ENCODE measurements at places on chromosomes 5 and 9.

- DNase-seq: no peak
Observed at GRCh38 chr9:95316794-95317118, 753 bp downstream of the FANCC start.

GRCh38 chr9:3971391-3972082 lies 328.3 kb downstream of the GLIS3 start:
- DNase-seq: no peak

DNA sequence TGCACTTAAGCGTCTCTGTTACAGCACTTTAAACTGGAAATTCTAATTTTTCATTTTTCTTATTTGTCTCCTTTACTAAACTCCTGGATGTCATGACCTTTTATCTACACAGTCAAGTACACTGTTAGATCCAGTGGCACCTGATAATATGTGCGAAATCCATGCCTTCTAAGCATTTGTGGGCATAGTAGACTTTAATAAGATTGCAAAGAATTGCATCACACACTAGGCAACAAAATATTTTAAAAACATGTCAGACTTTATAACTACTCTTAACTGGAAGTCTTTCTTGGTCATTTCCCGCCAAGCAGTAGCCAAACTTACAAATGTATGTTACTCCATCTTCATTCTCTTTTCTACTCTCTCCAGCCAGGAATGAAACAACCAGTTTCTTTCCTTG lies 5.0 kb upstream of the SPINK1 start:
- DNase-seq: no peak

DNA sequence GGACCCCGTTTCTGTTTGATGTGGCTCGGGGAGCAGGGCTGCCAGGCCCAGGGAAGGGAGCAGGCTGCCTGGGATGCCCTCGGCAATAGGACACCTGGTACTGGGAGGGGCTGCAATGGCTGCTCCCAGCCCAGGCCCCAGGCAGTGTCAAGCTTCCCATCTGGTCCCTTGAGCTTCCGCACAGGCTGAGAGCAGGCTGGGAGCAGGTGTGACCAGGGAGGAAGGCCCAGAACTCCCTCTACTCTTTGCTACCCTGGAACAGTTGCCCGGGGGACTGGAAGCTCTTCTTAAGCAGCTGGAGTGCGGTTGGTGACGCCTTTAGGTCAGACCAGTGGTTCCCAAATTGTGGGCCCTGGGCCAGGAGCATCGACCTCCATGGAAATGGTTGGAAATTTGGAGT lies 186.9 kb downstream of the GADD45G start:
- DNase-seq: no peak

GRCh38 chr5:128498844-128499455 lies 39.1 kb downstream of the FBN2 start:
- DNase-seq: no peak

- no peak for DNase-seq
Observed at GRCh38 chr5:135831439-135831838, 3.0 kb upstream of the SLC25A48 start.

GRCh38 chr9:90523958-90524357 lies 118.7 kb downstream of the DIRAS2 start:
- no peak for DNase-seq

DNA sequence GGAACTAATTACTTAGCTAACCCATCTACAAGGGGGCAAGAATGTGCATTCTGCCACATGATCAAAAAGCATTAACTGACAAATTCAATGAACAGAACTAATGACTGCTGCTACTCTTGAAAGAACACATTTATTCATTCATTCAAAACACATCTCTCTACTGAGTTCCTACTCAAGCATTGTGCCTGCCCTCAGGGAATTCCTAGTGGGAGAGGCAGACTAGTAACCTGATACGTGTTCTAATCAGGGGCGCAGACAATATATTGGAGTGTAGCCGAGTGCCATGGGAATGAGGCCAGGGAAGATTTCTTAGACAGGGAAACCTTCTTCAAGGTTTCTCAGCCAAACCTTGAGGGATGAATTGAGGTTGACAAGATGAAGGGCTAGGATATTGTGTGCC lies 56.7 kb upstream of the PAPPA start:
- no peak for DNase-seq

DNA sequence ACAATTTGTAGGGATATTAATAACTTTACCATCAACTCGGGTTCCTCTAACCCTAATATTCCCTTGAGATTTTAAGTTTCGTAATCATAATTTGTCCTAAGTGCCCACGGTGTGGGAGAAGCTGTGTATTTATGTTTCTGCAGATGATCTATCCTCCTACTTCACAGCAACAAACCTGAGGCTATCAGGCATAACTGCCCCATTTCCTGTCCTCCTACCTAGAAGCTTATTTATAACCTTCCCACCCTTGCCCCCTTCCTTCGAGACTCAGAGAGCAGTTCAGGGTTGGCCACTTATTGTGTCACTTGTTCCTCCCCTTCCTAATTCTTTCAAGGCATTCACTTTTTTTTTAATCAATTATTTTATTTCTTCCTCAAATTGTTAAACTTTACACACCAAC lies 29.6 kb upstream of the LCP2 start:
- no peak for DNase-seq

DNA sequence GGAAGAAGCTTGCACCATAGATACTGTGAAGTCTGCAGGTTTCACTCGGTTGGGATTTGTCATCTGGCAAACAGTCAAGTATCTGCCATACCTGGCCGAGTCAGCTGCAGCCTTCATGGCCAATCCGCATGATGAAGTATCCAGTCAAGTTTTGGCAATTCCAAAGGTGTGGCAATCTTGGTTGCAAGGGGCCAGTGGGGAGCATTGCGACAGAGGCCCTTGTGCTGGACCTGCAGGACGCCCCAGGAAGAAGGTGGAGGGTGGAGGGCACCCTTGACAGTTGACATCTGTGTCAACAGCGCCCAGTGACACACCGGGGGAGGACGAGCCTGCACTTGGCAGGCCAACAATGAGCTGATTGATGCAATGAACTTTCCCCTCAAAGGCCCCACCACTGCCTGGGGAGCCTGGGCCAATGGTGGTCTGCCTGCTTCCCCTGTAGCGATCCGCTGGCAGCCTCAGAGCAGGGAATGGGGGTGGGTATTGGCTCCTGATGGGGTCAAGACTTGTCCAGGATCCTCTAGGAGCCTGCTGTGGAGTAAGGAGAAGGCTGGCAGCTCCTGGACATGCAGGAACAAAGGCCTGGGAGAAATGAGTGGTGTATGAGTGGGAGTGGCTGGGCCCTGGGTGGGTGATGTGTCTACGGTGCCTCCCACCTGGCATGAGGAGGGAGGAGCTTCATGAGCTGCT lies 122.8 kb upstream of the PITX1 start:
- no peak for DNase-seq

DNA sequence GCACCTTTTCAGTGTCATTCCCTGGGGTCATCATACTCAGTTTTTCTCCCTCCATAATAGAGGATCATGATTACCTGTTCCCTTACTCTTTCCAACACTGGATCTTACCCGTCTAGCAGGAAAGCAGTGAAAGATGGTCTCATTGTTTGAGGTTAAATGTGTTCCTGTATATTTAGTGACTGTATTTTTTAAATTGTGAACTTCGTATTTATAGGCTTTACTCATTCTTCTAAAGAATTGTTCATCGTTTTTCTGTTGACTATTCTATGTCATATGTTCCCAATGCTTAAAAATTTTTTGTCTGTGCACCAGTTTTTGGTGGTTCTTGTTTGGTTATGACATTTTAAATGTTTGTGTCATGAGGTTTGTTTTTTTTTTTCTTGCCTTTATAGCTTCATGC lies 204.8 kb upstream of the OTULINL start:
- DNase-seq: no peak

DNA sequence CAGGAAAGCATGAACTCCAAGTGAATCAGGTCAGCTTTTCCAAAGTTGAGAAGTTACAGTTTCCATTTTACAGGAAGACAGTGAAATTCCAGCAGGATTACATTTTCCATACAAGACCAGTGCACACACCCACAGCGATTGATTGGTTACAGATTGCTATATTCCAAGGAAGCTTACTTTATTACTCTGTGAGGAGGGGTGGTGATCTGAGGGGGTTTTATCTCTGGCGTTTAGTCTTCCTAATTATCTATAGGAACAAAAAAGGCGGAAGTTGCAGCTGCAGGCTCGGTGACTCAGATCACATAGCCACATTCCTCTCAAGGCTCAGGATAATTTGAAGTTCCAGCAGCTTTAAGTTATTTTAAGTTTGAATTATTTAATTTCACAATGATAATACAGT lies 450.4 kb upstream of the NMUR2 start:
- DNase-seq: no peak

GRCh38 chr5:149210968-149211490 lies 60.6 kb upstream of the AFAP1L1 start:
- no peak for DNase-seq

GRCh38 chr5:22053195-22053594 lies 799.9 kb downstream of the CDH12 start:
- DNase-seq: no peak

DNA sequence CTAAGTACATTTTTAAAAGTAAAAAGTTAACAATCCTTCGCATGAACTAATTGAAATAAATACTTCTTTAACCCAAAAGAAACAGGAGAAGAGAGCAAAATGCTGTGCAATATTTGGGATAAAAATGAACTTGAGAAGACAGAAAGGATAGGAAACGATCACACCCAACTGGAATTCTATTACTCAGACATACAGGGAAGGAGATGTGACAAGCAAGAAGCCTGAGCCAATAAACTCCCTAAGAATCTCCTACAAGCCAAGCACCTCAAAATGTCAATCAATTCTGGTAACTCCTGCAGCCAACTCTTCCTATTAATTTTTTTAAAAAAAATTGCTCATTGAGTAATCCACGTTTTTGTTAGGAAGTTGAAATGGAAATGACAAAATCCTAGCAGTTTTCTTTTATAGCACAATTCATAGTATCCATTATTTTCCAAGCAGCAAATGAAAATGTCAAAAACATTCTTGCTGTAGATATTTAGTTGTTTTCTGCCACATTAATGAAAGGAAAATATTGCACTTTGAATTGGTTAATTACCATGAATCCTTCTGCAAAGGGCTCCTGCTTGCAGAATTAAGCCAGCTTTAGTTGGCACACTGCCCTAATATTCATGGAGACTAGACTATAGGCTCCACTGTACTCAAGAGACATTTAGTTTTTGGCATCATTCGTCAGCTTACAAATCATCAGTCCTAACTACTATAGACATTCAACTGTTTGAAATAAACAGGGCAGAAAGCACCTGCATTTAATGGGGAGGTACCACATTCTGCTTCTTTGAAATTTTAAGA lies 89.0 kb downstream of the RFX3 start:
- no peak for DNase-seq

DNA sequence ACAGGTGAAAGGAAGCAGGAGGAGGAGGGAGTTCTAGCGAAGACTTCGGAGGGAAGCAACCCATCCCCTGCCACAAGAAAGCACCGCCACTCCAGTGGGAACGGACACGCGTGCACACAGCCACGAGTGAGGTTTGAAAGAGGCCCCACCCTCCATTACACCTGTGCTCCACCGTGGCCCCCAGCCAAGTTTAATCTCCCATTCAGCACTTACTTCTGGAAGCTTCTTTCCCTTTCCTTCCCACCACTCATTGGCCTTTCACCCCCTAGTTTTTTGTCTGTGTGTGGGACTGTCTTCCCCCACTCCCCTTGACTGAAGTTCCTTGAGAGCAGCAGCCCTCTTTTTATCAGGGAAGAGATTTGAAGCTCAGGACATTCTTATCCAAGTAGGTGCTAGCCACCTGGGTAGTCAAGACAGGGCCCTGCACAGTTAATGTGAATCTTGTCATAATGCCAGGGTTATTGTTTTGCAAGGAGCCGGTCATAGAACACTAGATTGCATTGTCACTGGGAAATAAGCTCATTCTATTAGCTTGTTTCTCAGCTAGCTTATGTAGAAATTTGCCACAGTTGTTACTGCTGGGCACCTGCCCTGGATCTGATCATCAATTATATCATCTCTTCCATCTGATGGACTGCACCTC lies 256.0 kb downstream of the DOCK8 start:
- DNase-seq: no peak

DNA sequence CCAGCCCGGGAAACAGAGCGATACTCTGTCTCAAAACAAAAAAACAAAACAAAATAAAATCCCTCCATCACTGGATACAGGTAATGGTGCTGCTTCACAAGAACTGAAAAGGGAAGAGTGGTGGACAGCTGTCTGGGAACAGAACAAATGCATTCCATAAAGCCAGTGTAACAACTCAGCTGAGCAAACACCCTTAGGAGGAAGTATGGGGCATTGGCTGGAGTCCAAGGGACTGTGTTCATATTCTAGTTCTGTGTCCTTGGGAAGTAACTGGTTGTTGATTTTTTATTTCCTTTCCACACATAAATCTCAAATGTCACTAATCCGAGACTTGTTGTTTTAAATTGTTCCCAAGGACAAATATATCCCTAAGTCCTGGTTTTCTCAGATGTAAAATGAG lies 38.3 kb downstream of the HTR1A start:
- DNase-seq: no peak

GRCh38 chr5:35877655-35878054 lies 21.0 kb downstream of the IL7R start:
- DNase-seq: no peak

DNA sequence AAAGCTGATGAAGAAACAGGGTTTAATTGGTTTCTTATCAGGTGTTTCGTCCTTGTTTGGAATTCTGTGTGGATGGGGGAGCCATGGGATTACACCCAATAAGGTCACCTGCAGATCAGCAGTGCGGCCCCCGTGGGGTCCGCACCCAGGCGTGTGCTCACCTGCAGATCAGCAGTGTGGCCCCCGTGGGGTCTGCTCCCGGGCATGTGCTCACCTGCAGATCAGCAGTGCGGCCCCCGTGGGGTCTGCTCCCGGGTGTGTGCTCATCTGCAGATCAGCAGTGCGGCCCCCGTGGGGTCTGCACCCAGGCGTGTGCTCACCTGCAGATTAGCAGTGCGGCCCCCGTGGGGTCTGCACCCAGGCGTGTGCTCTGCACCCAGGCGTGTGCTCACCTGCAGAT lies 41.7 kb upstream of the CEP72 start:
- DNase-seq: no peak

GRCh38 chr5:2134543-2135292 lies 252.0 kb upstream of the IRX4 start:
- no peak for DNase-seq

DNA sequence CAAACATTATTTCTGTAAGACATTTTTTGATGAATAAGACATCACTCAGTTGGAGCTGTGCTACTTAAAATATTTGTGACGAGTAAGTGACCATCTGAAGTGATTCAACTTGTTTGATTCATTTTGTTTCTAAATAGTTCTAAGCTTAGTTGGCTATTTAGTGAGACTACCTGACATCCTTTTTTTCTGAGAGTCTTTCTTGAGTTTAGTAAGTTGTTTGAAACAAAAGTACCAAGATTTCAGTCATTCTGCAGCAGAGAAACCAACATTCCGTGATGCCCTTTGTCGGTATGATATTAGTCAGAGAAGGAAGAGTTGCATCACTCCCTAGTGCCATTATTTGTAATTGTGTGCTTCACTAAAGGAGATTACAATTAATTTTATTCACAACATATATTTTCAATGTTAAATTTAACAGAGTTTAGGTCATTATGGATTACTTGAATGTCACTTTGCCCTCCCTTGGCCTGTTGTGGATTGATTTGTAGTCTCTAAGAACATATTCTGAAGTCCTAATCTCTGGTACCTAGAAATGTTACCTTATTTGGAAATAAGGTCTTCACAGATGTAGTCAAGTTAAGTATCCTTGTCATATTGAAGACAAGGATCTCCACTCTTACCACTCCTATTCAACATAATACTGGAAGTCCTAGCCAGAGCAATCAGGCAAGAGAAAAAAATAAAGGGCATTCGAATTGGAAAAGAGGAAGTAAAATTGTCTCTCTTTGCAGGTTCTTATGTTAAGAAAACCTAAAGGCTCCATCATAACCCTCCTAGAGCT lies 212.2 kb downstream of the PCSK1 start:
- no peak for DNase-seq

- DNase-seq: no peak
Observed at GRCh38 chr5:124841829-124842712, 95.6 kb upstream of the ZNF608 start.

GRCh38 chr9:29773676-29774075 lies 2200.4 kb upstream of the C9orf72 start:
- DNase-seq: no peak
